ENCODE measurements at places on chromosomes 12 and 14.

DNA sequence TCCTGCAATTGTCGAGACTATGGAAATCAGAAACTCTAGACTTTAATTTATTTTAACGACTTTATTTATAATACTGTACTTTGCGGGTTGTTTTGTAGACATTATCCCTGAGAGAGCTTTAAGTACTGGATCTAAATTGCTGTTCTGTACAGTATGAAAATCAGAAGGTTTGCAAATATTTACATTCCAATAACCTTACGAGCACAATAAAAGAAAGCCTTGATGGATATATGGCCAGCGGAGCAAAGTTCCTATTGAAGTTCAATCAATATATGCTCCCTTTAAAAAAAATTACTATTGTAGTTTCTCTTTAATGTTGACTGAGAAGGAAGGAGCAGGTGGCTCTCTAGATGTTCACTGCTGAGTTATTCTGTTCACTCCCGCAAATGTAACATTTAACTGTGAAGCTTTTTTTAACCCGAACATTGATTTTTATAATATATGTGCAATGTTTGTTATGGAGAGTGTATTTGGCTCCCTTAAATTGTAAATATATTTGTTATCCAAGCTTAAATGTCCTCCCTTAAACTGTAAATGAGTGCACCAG, 235.3 kb downstream of the PLCZ1 start:
- DNase-seq = no peak

DNA sequence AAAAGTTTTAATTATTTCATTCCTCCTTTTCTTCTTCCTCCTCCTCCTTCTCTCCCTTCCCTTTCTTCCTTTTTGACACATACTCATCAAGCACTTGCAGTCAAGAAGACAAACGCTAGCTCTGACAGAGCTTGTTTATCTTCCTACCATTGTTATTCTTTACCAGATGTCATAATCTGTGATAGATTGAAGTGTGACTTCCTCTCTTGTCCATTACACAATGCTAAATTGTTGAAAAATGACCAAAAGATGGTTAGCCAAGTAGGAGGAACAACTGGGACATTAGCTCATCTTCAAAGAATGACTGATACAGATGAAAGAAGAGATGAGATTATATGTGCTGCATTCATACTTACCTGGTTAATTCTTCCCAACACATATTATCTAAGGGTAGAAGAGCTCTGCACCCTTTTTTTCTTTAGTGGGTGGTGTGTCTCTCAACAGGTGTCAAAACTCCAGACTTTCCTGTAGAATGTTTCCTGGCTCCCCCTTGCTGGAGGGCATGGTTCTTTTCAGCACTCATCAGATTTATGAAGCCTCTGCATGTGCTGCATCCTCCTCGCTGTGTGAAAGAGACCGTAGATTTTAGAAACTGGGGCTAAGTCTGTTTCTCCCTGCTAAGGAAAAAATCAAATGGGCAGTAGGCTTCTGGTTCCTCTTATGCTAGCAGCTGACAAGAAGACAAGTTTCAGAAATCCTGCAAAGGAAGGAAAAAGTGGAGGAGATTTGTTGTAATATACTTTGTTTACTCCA, 147.1 kb downstream of the TMX1 start:
- no peak for DNase-seq

DNA sequence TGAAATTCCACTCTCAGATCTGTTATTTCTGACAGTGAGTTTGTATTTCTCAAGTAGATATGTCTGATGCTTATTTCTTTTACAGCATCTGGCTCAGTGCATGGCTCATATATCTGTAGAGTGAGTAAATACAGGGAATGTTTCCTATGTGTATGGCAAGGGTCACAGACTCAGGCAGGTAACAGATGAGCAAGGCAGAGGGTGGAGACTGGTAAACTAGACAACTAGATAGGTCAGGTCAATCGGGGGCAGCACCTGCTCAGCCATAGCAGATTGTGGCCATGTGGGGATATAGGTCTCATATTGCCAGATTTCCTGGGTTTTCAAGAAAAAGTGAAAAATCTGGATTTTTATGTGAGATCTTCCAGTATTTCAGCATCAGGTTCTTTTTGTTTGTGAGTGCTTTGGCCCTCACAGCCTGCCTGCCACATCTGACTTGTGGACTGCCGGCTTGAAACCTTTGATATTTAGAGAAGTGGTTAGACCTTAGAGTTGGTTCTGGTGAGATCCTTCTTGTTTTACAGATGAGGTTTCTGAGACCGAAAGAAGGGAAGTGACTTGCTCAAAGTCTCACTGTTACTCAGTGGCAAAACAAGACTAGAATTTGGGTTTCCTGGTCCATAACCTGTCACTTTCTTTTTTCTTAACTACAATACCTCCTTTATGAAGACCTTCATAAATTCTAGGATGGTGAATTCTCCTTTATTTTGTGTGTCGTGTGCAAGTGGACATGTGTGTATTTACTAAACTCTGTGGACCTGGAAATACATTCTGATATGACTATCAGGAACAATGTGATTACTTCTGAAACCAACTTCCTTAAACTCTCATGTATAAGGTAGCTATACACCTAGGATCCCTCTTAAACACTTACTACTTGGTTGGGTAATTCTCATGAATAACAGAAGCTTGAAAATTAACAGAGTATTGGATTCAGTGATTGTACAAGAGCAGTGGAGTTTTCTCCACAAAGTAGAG, 34.4 kb downstream of the PROX2 start:
- no peak for DNase-seq

DNA sequence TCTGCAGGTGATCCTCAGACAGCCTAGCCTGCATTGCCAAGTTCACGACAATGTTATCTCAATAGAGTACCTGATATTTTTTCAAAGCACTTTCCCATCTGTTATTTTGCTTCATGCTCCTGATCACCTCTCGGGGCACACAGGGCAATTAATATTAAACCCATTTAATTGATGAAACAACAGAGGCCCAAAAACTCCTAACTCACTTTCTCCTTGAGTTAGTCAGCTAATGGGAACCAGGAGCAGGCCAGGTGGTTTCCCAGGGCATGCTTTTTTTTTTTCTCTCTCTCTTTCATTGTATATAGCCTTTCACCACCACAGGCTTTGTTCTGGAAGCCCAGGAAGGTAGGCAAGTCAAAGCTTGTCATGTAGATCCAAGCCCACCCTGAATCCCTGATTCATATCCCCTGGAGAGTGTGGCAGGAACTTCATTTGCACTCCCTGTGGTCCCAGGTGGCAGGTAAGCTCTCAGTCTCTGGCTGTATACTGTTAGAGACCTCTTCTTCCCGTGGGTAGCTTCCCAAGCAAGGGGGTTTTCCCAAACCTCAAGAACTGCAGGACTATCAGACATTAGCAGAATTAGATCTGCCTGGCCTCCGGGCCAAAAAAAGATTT, 41.6 kb upstream of the MAP1LC3B2 start:
- no peak for DNase-seq

All from right lung (tissue), 10 donors.